Panc1 (cell line): ENCODE measurements at places on chromosomes 2 and 18. TPM values are rescaled to one million over a fixed set of nuclear protein-coding genes. Genes with fewer than 3 reads are reported as not detected.

Gene CD8B
- total RNA-seq: not detected

Gene MAP3K19
- not detected for total RNA-seq

Gene CELF4
- not detected for total RNA-seq

Gene GAREM1
- total RNA-seq: 4.7 TPM

Gene OTOS
- not detected for total RNA-seq

DNA sequence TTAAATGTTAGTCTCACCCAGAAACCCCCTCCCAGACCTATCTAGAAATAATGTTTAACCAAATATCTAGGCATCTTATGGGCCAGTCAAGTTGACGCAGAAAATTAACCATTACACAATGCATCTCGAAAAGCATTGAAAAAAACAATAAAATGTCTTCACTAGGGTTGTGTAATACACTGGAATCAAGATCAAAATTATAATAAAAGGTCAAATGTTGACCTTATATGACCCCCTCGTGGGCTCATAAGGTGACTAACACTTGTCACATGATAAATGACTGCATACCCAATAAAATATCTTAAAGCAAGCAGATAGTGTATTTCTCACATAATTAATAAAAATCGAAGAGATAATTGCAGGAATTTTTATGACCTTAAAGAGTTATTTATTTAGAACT lies 447.9 kb upstream of the DSEL start:
- no peak overlapping the region for H3K27ac ChIP-seq
- no peak for DNase-seq
- H3K36me3 ChIP-seq: no peaks in the 10 kb centered on the region
- H3K4me1 ChIP-seq: no peaks in the 10 kb centered on the region
- no peaks in the 10 kb centered on the region for H3K27me3 ChIP-seq
- no peak overlapping the region for H3K4me3 ChIP-seq

GRCh38 chr2:41568648-41569047 lies 479.2 kb upstream of the PKDCC start:
- no peak overlapping the region for H3K4me3 ChIP-seq
- no peaks in the 10 kb centered on the region for H3K4me1 ChIP-seq
- no peak for DNase-seq
- no peaks in the 10 kb centered on the region for H3K27me3 ChIP-seq

DNA sequence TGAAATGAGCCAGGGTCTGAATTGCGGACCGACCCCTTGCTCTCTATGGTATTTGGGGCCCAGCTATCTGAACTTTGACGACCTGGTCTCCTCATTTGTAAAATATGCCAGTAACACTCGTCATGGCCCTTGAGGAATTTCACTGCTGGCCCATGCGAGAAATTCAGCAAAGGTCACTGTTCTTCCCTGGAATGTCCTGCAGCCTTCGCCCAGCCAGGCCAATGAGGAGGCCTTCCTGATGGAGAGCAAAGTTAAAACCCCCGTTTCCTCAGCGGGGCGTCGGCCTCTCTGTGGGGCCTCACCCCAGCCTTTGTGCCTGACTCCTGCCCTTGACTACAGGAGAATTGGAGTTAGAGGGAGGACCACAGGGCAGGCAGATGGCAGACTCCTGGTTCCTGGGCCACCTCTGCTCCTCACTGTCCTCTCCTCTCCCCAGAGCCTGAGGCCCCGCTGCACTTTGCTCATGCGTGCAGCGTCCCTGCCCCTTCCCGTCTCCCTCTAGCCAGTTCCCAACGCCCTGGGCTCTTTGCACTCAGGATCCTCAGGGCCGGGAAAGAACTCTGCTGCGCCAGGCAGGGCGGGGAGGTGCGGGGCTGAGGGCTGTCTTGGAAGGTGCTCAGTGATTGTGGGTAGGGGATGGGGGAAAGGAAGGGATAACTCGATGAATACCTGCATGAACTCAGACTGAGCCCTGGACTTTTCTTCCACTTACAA lies 257.0 kb upstream of the RAB6C start:
- no peaks in the 10 kb centered on the region for H3K4me1 ChIP-seq
- DNase-seq: no peak
- H3K36me3 ChIP-seq: no peaks in the 10 kb centered on the region

GRCh38 chr2:29733965-29734364 lies 187.4 kb downstream of the ALK start:
- H3K4me1 ChIP-seq: no peaks in the 10 kb centered on the region
- no peaks in the 10 kb centered on the region for H3K27me3 ChIP-seq
- no peak for DNase-seq
- no peak overlapping the region for H3K27ac ChIP-seq
- H3K36me3 ChIP-seq: no peaks in the 10 kb centered on the region

DNA sequence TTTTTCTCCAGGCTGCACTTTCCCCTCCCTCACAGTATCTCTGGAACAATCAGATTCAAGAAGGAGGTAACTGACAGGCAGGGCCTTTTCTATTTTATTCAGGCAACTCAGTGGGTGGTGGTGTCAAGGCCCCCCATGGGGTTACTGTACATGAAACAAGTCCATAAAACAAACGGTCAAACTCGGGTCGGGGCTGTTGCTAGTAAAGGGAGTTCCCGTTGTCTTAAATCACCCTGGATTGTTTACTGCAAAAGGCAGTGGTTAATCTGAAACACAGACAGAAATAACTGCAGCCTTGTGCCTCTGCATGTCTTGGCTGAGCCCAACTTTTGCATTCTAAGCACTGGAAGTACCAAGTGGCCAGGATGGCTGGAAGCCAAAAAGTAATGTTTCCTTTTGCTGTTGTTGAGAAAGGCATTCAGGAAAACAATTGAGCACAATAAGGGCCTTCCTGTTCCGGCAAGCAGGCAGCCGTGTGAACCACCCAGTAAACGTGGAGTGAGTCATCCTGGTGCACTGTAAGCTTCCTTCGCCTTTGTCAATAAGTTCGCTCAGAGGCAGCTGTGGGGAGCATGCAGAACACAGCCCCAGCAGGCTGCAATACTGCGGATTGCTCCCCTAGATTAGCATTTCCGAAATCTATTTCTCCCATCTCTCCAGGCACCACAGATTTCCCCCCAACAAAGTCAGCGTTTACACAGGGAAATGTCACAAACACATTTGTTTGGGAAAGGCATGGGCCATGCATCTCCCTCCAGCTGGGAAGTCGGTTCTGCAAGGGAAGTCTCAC lies 149.6 kb downstream of the IRS1 start:
- no peaks in the 10 kb centered on the region for H3K27me3 ChIP-seq
- H3K4me1 ChIP-seq: peaks cover 11% of the 10 kb centered on the region
- H3K4me3 ChIP-seq: no peak overlapping the region

DNA sequence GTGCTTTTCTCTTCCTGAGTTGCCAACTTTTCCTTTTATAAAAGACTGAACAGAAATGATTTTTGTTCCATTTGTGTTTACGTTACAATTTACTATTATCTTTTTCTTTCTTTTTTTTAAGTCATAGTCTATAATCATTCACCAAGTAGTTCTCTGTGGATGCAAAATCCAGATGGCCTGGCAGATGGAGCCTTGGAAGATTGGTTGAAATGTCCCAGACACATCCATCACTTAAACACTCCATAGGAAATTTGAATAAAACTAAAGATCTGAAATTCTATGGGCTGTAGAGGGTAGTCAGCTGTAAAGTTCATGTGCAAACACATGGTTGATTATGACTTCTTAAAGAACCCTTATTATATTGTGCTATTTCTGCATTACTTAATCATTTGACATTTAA lies 164.8 kb upstream of the DOCK10 start:
- no peak for DNase-seq
- H3K27ac ChIP-seq: no peak overlapping the region
- H3K4me3 ChIP-seq: no peak overlapping the region
- H3K4me1 ChIP-seq: no peaks in the 10 kb centered on the region
- H3K27me3 ChIP-seq: no peaks in the 10 kb centered on the region
- no peaks in the 10 kb centered on the region for H3K36me3 ChIP-seq

GRCh38 chr2:86661333-86661732 lies 37.7 kb upstream of the RNF103 start:
- H3K4me1 ChIP-seq: no peaks in the 10 kb centered on the region
- H3K27me3 ChIP-seq: no peaks in the 10 kb centered on the region
- no peaks in the 10 kb centered on the region for H3K36me3 ChIP-seq
- no peak for DNase-seq
- no peak overlapping the region for H3K4me3 ChIP-seq

GRCh38 chr2:217797165-217797564 lies 205.6 kb downstream of the TNS1 start:
- H3K27me3 ChIP-seq: no peaks in the 10 kb centered on the region
- DNase-seq: no peak
- no peaks in the 10 kb centered on the region for H3K4me1 ChIP-seq
- no peak overlapping the region for H3K27ac ChIP-seq
- H3K36me3 ChIP-seq: no peaks in the 10 kb centered on the region

DNA sequence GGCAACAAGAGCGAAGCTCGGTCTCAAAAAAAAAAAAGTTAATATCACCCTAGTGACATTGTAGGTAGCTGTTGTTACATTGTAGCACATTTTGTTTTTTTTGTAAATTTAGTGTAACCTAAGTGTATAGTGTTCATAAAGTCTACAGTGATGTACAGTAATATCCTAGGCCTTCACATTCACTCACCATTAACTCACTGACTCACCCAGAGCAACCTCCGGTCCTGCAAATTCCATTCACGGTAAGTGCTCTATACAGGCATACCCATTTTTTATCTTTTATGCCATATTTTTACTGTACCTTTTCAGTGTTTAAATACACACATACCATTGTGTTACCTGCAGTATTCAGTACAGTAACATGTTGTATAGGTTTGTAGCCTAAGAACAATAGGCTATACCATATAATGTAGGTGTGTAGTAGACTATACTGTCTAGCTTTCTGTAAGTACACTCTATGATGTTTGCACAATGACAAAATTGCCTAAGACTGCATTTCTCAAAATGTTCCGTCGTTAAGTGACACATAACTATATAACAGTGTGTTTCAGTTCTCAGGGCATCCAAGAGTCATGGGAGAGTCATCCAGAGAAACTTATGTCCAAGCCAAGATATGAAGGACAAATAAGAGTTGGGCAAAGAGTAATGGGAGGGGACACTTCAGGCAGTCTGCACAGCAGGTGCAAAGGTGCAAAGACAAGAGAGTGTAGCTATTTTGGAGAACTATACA lies 68.4 kb downstream of the TANK start:
- peaks cover 19% of the 10 kb centered on the region for H3K36me3 ChIP-seq
- no peak for DNase-seq
- H3K27ac ChIP-seq: no peak overlapping the region
- H3K4me1 ChIP-seq: no peaks in the 10 kb centered on the region
- H3K27me3 ChIP-seq: no peaks in the 10 kb centered on the region

- H3K36me3 ChIP-seq: no peaks in the 10 kb centered on the region
- no peak overlapping the region for H3K4me3 ChIP-seq
- H3K27ac ChIP-seq: no peak overlapping the region
- DNase-seq: no peak
- no peaks in the 10 kb centered on the region for H3K4me1 ChIP-seq
Observed at GRCh38 chr18:6598657-6599056, 130.9 kb upstream of the ARHGAP28 start.

- no peaks in the 10 kb centered on the region; the same call in 1 of the 2 replicates for H3K4me1 ChIP-seq
- DNase-seq: no peak
- no peak overlapping the region for H3K27ac ChIP-seq
- H3K4me3 ChIP-seq: no peak overlapping the region
Observed at GRCh38 chr2:69780921-69781320, 39.0 kb downstream of the ANXA4 start.

- no peak overlapping the region for H3K27ac ChIP-seq
- no peaks in the 10 kb centered on the region; the same call in 1 of the 2 replicates for H3K27me3 ChIP-seq
- H3K4me3 ChIP-seq: no peak overlapping the region
- no peaks in the 10 kb centered on the region for H3K4me1 ChIP-seq
Observed at GRCh38 chr18:76507830-76508385, 12.9 kb upstream of the ZNF516 start.

DNA sequence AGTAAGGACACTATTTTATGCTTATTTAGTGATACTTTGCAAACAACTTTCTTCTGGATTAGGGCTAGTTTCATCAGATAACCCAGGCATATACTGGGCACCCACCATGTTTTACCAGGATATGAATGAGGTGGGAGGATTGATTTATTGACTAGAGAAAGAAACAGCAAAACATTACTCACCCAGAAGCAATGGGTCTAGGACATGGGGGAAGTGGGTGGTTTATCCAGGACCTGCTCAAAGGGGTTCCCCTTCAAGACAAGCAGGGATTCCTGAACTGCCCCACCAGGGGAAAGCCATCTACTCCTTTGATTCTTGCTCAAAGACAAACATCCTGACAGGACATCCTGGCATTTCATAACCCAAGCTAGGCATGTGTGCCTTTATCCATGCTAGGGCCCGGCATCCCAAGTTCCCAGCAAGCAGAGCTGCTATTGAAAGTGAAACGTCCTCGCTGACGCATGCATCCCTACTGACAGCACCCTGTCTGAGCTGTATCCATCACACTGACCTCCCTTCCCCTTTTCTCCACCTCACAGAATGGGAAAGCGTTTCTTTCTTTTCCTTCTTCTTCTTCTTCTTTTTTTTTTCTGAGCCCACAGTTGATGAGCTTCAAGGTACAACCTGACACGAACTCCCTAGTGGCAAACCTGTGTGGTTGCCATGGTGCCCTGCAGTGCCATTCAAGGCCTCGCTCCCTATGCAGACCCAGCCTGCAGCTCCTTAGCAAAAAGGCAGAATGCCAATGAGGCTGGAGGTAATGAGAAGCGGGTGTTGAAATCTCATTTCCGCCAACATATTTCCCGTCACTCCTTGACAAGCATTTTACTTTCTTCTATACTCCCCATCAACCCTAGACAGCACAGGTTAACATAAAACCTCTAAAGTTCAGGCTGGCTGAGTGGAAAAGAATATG lies 70.5 kb downstream of the CLHC1 start:
- H3K27me3 ChIP-seq: no peaks in the 10 kb centered on the region
- H3K36me3 ChIP-seq: no peaks in the 10 kb centered on the region
- peaks cover 21% of the 10 kb centered on the region for H3K4me1 ChIP-seq

DNA sequence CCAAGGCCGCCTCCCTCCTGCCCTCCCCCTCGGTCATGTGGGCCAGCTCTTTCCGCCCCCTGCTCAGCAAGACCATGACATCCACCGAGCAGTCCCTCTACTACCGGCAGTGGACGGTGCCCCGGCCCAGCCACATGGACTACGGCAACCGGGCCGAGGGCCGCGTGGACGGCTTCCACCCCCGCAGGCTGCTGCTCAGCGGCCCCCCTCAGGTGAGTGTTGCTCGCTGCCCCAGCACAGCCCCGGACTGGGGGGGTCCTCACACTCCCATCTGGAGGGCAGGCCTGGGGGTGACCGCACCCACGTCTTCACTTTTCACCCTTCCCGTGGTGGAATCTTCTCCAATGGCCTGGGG lies 51.3 kb downstream of the NTSR2 start:
- H3K36me3 ChIP-seq: no peaks in the 10 kb centered on the region
- no peaks in the 10 kb centered on the region for H3K4me1 ChIP-seq
- H3K27ac ChIP-seq: no peak overlapping the region
- no peak overlapping the region for H3K4me3 ChIP-seq
- DNase-seq: no peak

GRCh38 chr2:113113807-113114206 lies 13.6 kb upstream of the IL1RN start:
- DNase-seq: no peak
- no peak overlapping the region for H3K27ac ChIP-seq
- H3K27me3 ChIP-seq: no peaks in the 10 kb centered on the region
- H3K4me1 ChIP-seq: no peaks in the 10 kb centered on the region
- H3K4me3 ChIP-seq: no peak overlapping the region
